ENCODE measurements at places on chromosomes 3 and 15.

DNA sequence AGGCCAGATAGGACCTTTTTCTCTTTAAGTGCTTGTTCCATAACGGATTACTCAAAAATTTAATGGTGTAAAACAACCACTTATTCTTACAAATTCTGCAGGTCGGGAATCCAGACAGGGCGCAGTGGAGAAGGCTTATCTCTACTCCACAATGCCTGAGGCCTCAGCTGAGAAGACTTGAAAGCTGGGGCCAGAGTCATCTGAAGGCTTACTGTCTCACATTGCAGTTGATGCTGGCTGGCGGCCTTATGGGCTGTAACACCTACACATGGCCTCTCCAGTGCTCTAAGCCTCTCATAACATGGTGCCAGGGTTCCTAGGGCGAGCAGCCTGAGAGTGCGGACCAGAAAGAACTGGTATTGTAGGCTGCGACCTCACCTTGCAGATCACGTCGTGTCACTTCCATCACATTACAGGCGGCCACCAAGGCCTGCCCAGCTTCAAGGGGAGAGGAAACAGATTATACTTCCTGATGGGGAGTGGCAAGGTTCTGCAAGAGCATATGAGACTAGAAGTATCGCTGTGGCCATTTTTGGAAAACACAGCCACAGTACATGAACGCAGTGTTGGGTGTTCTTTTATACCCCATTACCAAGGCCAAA, 32.4 kb downstream of the CMTM7 start:
- no peak for DNase-seq

DNA sequence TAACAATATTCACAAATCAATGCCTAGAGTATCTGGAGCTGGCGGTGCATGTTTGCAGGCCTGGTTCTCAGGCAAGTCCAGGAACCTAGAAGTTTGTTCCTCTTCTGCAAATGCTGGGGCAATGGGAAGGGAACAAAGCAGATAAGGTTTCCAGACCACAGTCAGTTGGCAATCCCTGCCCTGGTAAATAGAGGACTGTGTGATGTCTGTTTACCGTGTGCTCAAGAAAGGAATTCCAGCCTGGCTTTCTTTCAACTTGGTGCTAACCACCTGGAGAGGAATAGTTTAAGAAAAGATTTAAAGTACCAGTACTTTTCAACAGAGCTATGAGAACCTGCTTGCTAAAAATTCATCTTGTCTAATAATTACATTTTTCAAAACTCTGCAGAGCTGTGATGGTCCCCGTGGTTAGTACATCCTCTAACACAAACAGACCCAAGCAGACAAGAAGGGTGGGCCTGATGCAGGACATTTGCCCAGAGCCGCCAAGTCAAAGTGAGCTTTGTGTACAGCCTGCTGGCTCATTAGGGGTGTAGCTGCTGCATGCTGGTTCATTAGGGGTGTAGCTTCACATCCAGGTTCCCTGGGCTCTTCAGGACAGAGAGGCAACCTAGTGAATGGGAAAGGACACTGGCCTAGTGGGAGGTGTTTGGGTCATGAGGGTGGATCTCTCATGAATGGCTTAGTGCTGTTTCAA, 220.5 kb downstream of the SQOR start:
- no peak for DNase-seq

DNA sequence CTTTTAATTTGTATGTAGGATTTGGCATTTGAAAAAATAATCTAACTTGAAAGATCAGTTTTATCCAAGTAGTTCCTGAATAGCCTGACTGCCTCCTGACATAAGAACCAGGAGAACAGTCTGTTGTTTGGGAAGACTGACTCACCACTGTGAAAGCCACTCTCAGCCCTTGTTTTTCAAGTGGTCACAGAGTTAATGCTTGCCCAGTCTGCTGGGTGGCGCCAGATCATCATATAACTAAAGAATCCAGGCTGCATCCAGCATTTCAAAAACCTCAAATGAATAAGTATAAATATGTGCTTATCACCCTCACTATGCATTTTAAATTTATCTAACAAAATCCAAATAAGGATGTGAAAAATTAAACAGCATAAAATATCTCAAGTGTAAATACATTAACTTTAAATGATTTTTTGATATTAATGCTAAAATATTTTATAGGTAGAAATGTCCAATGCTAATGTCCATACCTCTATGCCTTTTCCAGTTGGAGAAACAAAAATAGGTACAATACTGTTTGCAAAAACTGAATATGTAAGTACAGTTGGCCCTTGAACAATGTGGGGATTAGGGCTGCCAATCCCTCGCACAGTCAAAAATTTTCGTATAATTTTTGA, 26.9 kb upstream of the ZBBX start:
- DNase-seq: peak; percentile 37

DNA sequence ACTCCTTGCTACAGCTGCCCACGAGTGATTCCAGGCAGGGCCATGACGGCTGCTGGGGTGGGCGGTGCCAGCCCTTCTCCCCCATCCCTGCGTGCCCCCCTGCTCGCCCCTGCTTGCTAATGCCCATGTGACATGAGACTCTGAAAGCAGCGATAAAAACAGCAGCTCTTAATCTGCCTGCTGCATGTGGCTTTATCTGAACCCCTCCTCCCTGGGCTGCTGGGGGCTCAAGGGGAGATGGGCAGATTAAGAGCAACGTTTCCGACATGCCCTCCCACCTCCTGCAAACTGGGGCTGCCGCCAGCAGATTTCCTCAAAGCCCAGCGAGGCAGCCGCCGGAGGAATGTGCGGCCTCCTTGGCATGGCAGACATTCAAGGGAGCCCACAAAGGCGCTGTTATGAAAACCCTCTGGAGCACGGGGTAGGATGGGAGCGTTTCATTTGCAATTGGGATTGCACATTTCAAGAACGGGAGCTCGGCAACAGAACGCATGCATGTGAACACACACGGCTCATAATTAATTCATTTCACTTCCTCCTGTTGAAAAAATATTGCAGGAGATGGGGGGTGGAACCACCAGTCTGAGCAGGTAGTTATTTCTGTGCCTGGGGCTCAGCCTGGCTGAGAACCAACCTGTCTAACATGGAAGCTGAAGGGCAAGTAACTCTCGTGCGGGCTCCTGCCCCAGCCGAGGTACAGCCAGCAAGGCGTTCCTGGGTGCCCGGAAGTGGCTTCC, 504.2 kb upstream of the PROK2 start:
- DNase-seq: no peak

DNA sequence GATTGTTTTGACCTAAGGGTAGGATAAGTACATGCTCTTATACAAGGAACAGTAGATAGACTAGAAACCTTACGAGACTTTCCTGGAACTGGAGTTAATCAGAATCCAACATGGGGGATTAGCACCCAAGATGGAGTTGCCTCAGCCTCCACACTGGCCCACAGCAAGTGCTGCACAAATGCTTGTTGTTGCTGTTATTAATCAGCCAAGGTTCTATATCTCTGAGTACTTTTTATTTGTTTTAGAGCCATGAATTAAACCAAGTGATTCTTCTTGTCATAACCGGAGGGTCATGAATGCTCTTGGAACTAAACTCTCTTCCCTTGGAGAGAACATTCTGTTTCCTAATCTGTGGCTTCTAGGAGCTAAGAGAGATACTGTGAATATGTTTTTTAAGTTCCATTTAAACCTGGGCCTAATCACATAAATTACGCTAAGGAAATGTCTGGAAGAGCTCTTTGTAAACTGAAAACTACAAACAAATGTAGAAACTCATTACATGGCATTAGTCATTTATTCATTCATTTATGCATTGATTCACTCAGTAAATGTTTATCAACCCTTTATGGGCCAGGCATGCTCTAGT, 5.7 kb upstream of the IL16 start:
- DNase-seq: no peak

DNA sequence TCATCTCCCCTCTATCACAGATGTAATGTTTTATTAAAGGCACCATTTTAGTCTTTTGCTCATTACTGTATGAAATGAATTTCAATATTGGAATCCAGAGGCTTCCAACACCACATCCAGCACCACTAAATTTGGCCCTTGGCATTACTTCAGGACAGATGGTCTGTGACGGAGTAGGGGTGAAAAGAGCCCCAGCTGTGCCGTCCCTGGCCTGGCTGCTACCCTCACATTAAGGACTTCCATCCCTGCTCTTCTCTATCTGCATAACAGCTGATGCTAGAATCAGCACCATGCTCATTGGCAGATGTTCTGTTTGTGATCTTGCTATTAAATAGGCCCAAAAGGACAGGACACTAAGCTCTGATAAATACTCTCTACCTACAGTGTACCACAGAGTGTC, 152.9 kb downstream of the IL1RAP start:
- DNase-seq: no peak

GRCh38 chr3:83877910-83878309, 1080.9 kb upstream of the CADM2 start:
- DNase-seq: no peak

GRCh38 chr3:72848703-72849081, 447 bp upstream of the SHQ1 start:
- no peak for DNase-seq

DNA sequence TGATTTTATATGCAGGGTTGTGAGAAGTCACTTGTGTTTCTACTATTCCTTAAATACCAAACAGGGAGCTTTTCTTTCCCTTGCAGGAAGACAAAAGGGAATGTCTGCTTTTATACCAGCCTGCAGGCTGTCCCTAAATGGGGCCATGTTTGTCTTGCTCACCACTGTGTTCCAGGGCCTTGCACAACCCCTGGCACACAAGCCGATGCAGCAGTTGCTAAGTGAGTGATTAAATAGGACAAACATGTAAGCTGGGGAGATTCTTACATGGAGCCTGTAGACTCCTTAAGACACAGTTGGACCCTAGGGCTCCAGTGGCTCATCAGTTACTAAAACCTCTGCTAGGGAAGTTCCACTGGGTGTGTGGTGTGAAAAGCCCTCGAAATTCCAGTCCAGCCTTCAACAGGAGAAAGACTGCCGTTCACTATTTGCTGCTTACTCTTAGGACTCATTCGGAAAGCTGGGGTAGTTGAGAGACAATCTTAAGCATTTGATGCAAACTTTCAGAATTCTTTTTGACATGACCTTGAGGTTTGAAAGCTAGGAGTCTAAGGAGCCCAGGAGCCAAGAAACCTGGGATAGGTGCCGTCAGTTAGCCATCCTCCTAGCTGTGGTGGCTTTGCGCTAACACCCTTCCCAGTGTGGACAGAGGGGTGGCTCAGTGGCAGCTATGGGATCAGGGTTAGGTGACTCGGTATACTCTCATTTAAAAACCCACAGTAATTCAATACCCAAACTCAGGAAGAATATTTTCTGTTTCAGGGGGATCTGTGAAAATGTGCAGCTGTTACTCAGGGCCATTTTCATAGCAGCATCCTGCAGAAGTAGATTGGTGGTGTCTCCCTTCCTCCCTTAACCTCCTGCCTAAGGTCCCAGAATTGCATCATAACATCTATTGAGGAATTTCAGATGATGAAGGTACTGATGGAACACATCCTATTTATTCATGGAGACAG, 39.1 kb downstream of the SYNM start:
- DNase-seq: no peak

DNA sequence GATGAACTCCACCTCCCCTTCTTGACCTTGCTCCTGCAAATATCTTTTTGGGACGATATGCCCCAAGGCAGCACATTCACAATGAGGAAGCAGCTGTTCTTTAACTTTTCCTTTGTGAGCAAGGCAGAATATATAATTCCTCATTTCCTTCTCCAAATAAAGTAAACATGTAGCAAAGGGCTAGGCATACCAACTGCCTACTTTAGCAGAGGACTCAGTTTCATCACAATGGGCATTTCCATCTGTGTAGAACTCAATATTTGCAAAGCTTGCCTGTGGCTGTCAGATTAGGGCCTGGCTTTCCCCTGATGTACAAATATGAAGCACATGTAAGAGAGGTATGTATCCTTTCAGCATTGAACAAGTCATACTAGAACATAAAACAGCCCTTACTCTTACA, 366.9 kb downstream of the RSL24D1 start:
- no peak for DNase-seq

DNA sequence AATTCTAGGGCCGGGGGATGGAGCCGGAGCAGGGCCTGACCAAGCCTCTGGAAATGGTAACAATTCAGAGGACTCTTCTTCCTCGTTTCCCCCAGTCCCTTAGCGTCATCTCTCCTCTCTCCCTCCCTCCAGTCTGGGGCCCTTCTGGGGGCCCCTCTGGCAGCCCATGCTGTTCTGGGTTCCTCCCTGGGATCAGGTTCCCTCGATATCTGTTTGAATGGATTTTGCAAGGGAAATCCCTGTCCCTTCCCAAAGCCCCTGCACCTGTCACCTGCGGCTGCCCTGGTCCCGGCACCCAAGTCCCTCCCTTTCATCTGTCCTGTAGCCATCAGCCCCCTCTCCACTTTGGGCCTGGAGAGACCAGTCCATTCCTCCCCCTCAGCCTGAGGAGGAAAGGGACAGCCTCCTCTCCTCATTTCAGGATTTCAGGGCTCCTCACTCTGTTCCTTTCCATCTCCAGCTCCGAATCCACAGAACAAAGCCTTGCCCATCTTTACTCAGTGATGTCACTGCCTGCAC, 1.7 kb upstream of the PLCB2 start:
- DNase-seq: no peak

DNA sequence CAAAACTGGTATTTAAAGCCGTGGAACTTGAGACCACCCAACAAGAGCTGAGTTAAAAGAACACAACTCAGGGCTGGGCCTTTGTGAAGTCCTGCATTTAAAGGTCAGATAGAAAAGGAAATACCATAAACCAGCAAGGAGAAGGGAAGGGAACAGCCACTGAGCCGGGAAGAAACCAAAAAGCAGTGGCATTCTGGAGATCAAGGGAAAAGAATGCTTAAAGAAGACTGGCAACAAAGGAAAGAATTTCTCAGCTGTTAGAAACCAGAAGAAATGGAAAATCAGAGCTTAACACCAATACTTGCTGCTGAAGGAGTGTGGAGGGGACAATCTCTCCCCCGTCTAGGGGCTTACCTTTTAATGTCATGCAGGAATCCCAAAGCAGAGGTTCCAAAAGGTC, 247.4 kb upstream of the CHRNA7 start:
- no peak for DNase-seq

- DNase-seq: peak; percentile 49
These were observed at the start of gene GABRA5 for GRCh38 chr15:26866298-26867199. GABRA5 (plus strand) TSS chr15:26867062; CDS start chr15:26869249, 2,187 bp downstream.

DNA sequence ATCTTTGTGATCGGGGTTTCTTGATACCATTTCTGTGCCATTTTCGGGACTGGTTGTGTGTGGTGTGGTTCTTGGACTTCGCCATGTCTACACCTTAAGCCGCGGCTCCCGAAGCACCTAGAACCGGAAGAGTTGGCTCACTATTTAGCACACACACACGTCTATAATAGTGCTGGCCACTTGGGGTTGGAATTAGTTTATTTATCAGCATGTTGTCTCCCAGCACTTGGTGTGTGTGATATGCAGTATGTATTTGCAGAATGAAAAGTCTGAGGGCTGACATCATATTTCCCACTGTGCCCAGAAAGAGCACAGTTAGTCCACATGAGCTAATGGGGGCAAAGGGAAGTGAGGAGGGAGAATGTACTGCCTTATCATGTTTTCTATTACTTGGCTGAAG, 23.6 kb downstream of the MLH1 start:
- no peak for DNase-seq

All from progenitor cell of endocrine pancreas (in vitro differentiated cells).